ENCODE measurements at places on chromosomes 2 and 18.

DNA sequence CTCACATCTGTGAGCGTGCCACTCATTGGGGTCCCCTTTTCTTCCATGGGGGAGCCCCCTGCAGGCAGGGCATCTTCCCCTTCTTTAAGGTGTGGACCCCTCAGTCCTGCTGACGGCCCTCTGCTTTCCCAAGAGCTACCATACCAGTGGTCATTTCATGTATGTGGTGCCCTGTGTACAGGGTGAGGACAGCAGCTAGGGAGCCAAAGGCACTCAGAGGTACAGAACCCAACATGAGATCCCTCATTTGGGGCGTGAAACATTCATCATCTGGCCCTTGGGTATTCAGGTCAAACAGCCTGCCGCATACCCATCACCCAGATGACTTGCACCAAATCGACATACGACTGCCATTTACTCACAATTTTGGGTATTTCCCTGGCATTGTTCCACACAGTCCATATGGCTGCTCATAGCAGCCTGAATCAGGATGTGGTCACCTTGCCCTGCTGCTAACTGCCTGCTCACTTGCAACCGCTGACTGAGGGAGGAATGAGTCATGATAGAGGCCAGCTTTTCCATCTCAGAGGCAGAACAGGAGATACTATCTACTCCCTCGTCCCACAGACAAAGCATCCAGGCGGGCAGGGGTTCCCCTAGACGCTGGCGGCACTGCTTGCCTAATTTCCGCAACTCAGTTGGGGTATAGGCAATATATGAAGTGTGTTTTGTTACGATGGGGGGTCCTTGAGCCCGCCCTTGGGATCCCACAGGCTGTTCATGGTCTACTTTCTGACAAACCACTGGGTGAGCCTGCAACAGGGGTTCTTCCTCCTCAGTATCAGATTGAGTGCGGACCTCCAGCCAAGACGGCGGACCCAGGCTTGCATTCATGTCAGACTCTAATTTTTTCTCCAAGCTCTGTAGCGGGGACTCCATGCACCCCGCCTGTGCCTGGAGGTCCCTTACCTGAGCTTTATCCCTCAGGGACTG, 228.6 kb downstream of the SATB2 start:
- no peak for DNase-seq

DNA sequence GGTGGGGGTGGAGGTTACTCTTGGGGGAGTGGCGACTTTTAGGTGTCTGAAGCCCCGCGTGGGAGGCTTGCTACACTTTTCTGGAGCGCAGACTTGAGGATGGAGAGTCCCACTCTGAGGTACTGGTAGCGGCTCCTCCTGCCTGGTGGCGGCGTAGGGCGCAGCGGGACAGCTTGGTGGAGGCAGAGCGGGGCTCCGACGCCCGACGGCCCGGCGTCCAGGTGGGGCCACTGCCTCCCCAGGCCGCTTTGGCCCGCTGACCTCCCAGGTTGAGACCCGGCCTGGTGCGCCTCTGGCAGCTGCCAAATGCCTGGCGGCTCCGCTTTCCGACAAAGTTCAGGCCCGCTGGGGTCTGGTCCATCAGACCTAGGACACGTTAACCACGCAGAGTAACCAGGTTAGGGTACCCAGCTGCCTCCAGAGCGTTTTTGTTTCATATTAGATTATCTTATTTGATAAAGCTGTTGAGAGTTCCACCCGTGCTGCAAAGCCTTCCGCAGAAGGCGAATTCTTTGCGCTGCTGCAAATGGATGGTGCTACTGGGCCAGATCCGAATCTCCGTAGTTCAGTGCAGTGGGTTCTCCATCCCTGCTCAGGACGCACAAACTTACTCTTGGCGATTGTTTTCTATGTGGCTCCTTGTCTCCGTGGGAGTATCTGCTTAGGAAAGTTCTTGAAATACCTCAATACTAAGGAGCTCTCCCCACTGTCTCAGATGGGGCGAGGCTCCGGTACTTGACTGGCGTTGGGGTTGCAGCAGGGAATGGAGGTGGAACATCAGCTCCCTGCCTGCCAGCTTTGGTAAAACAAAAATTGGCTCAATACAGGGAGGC, 405.9 kb downstream of the XIRP2 start:
- DNase-seq = no peak

- no peak for DNase-seq
These were observed 25.9 kb upstream of the LCLAT1 start for GRCh38 chr2:30421026-30421603.

- no peak for DNase-seq
These were observed 166.4 kb downstream of the MGAT5 start for GRCh38 chr2:134420259-134420658.

- no peak for DNase-seq
These were observed 45.3 kb upstream of the KCTD1 start for GRCh38 chr18:26593365-26594320.

DNA sequence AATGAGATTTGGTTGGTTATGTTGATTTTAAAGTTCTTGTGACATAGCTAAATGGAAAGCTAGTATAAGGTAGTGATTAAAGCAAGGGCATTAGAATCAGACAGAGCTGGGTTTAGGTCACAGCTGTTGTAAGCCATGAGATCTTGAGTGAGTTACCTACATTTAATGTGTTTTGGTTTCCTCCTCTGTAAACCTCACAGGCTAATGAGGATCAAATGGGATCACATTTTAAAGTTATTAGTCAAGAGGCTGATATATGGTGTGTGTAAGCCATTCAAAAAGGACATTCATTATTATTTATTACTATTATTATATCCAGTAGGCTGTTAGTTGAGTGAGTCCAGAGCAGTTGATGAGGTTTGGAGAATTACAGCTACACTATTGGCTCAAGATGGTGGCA, 416.2 kb downstream of the IRS1 start:
- DNase-seq = no peak

GRCh38 chr18:27478459-27478858, 293.4 kb upstream of the CHST9 start:
- no peak for DNase-seq

GRCh38 chr2:124610866-124611265, 585.8 kb downstream of the CNTNAP5 start:
- no peak for DNase-seq

DNA sequence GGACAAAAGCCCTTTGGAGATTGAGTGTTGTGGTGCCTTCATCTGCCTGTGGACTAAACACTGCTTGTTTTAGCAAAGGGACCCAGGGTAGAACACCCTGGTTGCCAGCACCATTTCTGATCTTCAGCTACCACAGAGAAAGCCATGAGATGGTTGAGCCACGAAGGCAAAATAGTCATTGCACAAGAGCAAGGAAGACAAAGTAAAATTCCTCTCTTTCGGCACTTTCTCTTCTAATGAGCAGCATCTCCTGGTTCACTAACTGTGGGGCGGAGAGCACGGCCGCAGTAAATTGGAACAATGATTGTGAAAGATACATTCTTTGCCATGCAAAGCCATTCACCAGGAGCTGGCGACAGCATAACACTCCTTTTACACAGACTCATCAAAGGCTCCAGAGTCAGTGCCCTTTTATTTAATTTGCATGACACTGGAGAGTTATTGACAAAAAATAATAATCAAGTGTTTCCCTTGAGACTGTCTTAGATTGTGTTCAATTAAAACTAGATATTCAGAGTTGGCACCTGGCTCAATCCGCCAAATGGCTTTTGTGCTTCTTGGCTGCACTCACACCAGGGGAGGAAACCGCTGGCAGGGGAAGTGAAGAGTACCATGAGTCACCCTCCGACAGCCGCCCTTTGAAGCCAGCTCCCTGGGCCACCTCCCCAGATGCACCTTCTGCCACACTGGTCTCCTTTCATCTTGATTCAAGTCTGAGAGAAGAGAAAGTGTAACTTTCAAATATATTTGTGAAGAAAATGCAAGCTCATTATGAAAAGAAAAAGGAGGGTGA, 100.5 kb upstream of the MEIS1 start:
- DNase-seq = no peak

GRCh38 chr2:30914456-30914855, 107.2 kb upstream of the CAPN13 start:
- DNase-seq = no peak

GRCh38 chr18:76484749-76485387, 10.2 kb downstream of the ZNF516 start:
- no peak for DNase-seq

DNA sequence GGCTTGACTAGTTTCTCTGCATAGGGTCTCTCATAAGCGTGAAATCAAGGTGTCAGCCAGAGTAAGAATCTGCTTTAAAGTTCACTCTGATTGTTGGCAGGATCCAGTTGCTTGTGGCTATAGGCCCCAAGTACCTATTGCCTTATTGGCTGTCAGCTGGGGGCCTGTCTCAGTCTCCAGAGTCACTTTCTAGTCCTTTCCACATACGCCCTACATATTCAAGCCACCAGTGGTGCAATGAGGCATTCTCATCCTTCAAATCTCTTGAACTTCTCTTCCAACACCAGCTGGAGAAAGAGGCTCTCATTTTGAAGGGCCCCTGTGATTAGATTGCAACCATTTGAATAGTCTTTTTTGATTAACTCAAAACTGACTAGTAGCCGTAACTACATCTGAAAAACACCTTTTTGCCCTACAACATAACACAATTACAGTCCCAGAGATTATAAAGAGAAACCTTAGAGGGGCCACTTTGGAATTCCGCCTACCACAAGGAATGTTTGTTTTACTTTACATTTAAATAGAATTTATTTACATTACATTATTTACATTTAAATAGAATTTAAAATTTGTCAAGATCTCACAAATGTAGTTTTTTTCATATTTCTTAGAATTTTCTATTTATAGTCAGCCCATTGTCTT, 520.1 kb downstream of the DSC3 start:
- no peak for DNase-seq

GRCh38 chr2:5791371-5791770, 99.2 kb downstream of the SOX11 start:
- DNase-seq = no peak

- no peak for DNase-seq
These were observed 47.7 kb downstream of the MYOM1 start for GRCh38 chr18:3172097-3172496.

DNA sequence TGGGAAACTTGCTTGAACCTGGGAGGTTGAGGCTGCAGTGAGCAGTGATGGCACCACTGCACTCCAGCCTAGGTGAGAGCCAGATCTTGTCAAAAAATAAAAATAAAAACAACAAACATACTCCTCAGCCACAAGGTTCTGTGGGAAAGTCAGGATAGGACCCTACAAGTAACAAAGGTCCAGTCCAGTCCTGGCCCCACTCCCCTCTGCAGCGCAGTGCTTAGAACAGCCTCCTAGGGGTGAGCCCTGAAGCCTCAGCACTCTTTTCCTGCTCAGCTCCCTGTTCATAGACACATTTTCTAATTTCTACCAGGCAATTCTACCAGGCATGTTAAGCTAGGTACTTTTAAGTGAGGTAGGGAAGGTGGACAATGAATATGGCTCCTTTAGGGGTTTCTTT, 22.2 kb upstream of the SDC1 start:
- DNase-seq = no peak

DNA sequence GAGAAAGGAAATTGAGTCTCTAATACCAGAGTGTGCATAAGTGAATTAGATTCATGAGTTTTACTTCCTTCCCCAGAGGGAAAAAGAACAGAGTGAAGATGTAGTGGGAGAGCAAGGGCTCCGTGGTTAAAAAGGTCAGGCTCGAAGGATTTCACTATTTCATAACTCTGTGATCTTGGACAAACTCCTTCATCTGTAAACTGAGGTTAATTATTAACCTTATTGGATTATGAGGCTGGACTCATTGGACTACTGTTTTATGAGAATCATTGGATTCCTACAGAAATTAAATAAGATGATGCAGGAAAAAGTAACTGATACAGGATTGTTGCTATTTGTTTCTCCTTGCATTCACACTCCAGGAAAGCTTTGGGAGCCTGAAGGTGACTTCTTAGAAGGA, 45.0 kb downstream of the SRD5A2 start:
- no peak for DNase-seq

DNA sequence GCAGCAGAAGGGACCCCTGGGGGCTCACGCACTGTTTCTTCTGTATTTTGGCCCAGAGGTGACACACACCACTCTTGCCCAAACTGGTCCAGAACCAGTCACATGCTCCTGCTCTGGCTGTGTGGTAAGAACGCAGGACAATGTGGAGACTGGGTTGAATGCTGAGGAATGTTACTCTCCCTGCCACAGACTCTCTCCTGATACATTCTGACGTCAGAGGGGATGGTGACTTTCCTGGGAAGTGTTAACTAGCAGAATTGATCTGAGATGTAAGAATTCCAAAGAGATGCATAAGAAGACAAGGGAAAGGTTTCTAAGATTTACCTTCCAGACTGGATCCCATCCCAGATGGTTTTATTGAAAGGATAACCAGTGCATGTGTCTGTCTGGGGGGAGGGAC, 100.8 kb downstream of the ASB1 start:
- no peak for DNase-seq

GRCh38 chr2:208099682-208100470, 24.4 kb downstream of the CRYGD start:
- DNase-seq = no peak

GRCh38 chr2:165017966-165018596, 62.8 kb upstream of the SLC38A11 start:
- DNase-seq = no peak

DNA sequence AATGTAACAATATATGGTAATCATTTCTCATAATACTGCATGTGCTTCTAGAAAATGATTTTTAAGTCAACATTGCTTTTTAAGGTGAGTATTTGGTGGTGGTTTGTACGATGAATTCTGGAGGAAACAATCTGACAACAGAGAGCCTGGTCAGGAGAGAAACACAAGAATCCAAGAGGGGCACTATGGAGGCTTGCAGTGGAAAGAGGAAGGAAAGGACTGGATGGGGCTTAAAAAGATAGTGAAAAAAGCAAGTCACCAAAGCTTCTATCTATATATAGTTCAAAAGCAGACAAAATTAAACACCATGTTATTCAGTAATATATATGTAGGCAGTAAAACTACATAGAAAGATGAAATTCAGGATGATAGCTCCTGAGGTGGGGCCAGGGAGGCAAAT, 109.4 kb upstream of the SERTAD2 start:
- no peak for DNase-seq

- no peak for DNase-seq
These were observed 75.8 kb downstream of the LONRF2 start for GRCh38 chr2:100246163-100247145.

DNA sequence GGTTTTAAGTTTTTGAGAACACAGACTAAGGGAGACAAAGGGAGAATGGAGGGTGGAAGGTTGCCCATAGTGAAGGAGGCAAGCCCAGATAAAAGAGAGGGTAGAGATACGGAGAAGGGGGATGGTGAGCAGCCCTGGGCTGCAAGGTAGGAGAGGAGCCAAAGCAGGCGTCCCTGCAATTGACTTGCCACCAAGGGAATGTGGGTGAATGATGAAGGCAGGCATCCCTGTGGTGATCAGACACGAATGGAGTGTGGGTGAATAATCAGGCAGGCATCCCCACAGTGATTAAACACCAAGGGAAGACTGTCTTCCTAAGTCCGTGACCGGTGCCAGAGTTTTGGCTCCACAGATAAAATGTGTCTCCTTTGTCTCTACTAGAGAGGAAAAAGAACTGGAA, 16.5 kb upstream of the ALPK2 start:
- no peak for DNase-seq

DNA sequence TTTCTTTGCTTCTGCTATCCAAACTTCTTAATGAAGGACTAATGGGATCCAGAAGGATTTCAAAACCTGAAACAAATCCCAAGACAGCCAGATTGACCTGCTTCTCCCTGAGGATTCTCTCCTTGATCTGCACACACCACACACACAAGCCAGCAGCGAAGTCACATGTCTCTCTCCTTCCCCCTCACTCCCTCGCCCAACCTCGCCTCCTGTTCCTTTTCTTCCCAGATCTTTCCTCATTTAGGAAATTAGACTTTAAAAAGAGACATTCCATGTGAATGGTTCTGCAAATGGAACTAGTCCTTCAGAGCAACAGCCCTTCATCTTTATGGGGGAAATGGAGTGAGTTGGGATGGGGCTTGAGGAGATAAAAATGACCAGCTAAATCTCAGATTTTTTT, 639.1 kb upstream of the SETBP1 start:
- DNase-seq = no peak
